Progenitor cell of endocrine pancreas (in vitro differentiated cells): ENCODE measurements at places on chromosomes 1 and 21.

- DNase-seq, result peak; percentile 80
Observed at GRCh38 chr1:48093696-48094528, 96.7 kb upstream of the TRABD2B start.

GRCh38 chr1:88610687-88611086 lies 73.4 kb upstream of the PKN2 start:
- DNase-seq, result no peak

DNA sequence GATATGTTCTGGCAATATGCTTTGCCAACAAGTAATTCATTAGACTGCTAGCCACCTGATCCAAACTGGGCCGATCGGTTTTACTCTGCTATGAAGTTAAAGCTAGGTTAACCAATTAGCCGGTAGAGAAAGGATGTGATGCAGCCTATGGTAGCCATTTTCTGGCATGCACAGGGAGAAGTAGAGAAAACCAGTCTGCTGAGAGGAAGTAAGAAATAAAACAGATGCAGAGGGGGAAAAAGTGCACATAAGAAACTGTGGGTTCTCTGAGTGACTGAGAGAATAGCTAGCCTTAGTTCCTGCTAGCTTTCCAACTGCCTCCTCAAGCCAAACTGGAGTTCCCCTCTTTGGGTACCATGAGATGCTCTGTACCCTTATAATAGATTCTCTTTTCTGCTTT lies 52.8 kb downstream of the ARID4B start:
- no peak for DNase-seq

- DNase-seq, result no peak
Observed at GRCh38 chr1:43358121-43358745, 548 bp upstream of the CDC20 start.
